ENCODE measurements at places on chromosomes 3 and 15.

DNA sequence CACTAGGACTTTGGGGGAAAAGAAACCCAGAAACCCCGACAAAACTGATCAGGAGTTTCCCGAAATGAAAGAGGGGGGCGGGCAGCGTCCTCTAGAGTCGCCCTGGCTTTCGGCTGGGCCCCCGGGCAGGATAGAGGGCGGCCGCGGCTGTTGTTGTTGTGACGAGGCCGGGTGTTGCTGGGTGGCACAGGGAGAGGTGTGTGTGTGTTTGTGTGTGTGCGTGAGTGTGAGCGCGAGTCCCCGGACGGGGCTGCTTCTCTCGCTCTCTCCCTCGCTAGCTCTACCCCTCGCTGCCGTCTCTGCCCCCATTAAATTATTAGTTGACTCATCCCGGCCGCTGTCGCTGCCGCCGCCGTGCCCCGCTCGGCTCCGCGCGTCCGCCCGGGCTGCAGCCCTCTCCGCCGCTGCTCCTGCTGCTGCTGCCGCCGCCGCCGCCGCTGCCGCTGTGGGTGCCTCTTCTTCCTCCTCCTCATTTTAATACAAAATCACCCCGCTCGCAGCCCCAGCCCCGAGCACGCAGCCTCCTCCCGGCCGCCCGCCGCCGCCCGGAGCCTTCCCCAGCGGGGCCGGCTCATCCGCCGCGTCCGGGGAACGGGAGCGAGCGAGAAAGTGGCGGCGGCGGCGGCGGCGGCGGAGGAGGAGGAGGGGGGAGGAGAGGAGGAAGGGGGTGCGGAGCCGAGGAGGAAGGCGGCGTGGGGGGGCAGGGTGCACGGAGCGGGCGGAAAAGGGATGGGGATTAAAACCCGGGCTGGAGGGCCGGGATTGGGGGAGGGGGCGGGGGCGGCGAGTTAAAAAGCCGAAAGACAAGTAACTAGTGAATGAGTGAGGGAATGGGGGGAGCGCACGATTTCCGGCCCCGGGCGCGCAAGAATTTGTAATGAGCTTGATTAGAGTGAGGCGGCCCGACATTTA lies at the start of gene SATB1:
Gene SATB1, minus strand, starts transcription at position 611 of the 912 bp plus-strand sequence. CDS start 4,372 bp downstream, outside the sequence.
- peak; percentile 59 for DNase-seq

- DNase-seq: no peak
Observed at GRCh38 chr3:24254649-24255048, 240.0 kb downstream of the THRB start.

- no peak for DNase-seq
Observed at GRCh38 chr3:112634786-112635541, 6.0 kb downstream of the CCDC80 start.

DNA sequence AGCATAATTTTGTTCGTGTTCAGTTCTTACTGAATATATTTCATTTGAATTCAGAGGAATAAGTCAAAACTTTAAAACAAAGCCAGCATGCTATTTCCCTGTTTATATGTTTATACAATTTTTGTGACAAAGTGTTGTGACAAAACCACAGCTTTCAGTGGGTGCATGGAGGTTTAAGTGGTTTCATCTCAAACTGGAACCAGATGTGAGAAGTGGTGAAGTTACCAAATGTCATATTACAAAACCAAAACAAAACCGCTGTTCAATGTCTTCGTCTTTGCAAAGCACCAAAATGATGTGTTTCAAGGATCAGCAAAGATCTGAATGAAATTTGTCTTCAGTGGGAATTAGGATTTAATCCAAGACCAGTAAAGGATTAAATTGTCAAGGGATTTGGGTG lies 59.3 kb upstream of the OSTN start:
- no peak for DNase-seq

DNA sequence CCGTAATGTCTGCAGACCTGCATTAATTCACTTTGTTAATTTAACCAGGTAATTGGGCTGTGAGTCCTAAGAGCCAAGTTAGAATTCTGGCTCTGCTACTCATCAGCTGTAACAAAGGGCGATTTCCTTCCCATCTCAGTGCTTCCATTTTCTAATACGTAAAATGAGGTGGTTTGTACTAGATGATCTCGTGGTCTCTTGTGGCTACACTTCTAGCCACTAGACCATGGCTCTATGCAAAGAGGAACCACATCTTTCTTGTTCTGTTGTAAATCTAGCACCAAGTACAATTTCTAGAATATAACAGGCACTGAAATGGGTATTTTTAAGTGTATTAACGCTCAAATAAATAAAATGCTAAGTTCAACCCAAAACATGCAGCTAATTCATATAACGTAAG lies 174.4 kb upstream of the THBS1 start:
- DNase-seq: no peak

DNA sequence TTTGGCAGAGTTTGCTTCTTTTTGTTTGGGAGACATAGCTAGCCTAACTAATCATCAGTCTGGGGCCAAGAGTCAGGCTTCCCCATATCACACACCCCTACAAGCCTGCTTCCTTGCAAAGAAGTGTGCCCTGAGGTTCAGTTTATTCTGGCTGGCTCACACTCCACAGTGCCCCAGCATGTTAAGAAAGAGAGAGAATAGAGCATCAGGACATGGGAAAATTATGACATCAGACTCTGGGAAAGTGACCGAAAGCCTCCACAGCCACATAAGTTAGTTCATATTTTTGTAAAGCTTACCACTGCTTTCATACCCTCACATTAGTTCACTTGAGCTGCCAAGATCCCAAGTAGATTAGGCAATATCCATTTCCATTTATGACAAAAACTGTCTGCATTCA lies 63.0 kb upstream of the CFAP161 start:
- DNase-seq: no peak

- DNase-seq: no peak
Observed at GRCh38 chr3:5274091-5274490, 86.6 kb downstream of the EDEM1 start.

- DNase-seq: no peak
Observed at GRCh38 chr3:88611826-88612326, 462.1 kb downstream of the C3orf38 start.

DNA sequence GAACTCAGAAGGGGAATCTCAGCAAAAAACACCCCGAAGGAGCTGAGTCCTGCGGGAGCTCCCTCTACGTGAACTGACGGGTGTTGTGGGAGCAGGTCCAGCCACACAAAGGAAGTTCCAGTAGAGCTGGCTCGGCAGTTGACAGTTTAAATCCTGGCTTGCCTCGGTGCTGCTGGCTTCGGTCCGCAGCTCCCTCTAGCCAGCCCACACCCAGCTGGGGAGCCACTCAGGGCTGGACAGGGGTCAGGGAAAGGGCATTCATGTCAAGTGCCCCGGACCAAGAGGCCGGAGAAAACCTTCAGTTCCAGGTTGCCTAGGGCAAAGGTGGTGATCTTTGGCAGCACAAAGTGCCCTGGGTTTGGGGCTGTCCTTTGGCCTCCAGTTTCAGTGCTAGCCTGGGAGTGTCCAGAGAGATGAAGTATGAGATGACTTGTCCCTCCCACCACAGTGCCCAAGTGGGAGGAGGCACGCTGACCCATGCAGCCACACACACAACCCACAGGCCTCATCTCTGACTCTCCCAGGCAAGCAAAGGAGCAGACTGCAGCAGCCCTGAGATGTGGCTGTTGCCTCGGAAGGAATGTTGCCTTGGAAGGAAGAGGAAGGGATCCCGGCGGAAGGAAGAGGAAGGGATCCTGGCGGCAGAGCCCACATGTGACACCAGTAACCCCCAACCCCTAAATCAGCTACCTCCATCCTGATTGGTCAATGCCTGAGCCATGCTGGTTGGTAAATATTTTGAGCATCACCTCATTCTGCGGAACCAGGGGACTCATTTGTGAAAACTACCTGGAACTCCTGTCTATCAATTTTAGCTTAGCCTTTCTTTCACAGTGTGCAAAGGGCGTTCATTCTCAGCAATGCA lies 13.9 kb upstream of the ANPEP start:
- no peak for DNase-seq

GRCh38 chr3:156448300-156448699 lies 106.6 kb downstream of the SSR3 start:
- peak; percentile 8 for DNase-seq

All from T-helper 9 cell (primary cell).